ENCODE measurements at places on chromosomes 4 and X.
A peak's percentile ranks its signal among the peaks of the same experiment; 100 is the strongest.

- DNase-seq: no peak
Observed at GRCh38 chr4:169698331-169698730, 59.4 kb downstream of the HPF1 start.

DNA sequence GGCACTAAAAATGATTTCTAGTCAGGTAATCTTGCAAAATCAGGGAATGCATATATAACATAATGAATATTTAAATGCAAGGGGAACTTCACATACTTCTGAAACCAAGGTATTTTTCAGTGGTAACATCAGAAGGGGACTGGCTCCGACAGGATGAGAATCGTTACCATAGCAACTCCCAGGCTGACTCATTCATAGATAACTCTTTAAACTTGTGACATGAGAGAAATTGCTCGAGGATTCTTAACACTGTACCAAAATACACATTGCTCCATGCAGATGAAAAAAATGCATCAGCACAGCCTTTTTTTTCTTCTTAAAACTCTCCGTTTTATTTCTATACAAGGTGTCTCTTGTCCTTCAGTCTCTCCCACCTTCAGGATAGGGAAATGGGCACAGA is 114.3 kb downstream of the GABRB1 start:
- DNase-seq: peak; percentile 76

GRCh38 chr4:14566518-14566917 is 435.8 kb upstream of the CPEB2 start:
- DNase-seq: no peak

GRCh38 chr4:149980941-149981340 is 97.3 kb upstream of the DCLK2 start:
- DNase-seq: peak; percentile 30

DNA sequence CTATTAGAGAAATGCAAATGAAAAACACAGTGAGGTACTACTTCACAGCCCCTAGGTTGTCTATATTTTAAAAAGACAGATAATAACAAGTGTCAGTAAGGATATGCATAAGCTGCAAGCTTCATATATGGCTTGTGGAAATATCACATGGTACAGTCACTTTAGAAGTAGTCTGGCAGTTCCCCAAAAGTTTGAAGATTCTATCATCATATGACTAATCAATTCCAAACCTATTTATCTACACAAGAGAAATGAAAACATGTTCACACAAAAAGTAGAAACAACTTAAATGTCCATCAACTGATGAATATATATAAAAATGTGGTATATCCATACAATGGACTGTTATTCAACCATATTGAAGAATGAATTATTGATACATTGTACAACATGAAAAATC is 185.8 kb upstream of the STK26 start:
- no peak for DNase-seq

- no peak for DNase-seq
Observed at GRCh38 chr4:61619528-61619927, 419.4 kb downstream of the ADGRL3 start.

- no peak for DNase-seq
Observed at GRCh38 chrX:153853180-153853901, 23.0 kb upstream of the PDZD4 start.

DNA sequence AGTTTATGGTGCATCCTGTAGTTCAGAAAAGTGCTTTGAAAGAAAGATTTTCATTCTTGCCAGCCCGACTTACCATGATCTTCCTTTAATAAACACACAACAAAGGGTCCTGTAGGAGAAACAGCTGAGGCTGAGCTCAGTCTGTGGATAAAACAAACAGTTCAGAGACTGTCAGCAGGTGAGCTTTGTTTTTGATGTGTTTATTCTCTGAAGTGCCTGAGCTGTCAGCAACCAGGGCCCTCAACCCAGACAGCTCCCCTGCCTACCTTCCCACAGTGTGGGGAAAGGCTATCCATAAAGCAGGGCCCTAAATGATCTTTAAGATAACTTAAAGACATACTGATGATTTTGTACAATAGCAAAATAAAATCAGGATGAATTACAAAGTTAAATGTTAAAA is 459.2 kb upstream of the GALNT7 start:
- no peak for DNase-seq

GRCh38 chrX:111645607-111646006 is 35.4 kb upstream of the ALG13 start:
- no peak for DNase-seq

- no peak for DNase-seq
Observed at GRCh38 chr4:1575418-1576303, 108.5 kb downstream of the FAM53A start.

DNA sequence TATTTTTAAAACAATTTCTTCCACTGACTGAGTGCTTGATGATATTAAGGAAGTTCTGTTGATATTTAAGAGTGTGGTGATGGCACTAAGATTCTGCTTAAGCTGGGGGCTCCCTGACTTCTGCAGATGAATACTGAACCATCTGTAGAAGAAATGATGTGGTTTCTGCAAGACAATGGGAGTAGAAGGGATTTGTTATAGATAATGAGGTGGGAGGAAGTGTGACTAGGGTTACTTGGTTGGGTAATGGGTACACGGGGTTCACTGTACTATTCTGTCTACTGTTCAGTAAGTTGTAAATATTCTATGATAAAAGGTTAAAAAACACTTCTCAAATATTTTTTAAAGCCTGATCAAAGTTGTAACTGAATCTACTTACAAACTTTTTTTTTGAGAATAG is 60.9 kb upstream of the TXK start:
- no peak for DNase-seq

- DNase-seq: peak; percentile 3
Observed at GRCh38 chr4:173642509-173642908, 112.5 kb upstream of the HAND2 start.

DNA sequence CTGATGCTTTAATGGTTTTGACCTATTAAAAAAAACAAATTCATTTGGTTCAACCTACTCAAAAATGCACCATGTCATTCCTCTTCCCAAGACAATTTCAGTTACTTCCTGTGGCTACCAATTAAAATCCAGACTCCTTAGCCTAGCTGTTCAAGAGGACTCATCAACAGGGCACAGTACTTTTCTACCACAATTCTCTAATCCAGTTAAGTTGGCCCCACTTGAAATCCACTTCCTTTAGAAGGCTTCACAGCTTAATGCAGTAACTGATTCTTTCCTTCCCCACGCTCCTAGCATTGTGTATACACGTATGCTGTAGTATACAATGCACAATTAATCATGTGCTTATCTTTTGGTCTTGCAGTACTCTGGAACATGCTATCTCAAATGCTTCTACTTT is 129.8 kb downstream of the UGT8 start:
- no peak for DNase-seq

DNA sequence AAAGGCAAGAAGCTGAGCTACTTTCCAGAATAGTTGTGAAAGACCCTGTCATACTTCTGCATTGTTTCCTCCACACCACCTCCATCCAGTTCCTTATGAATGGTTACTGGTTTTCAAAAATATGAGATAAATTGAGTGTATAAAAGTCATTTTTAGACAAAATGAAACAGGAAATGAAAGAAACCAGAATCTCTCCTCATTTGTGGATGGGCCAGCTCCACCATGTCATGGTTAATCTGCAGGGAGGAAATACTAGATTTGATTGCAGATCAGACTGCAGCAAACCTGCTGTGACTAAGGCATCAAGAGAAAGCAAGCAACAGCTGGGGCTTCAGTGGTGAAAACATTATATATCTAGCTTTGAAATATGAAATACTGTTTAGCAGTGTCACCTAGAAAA is 23.8 kb downstream of the F9 start:
- DNase-seq: no peak

DNA sequence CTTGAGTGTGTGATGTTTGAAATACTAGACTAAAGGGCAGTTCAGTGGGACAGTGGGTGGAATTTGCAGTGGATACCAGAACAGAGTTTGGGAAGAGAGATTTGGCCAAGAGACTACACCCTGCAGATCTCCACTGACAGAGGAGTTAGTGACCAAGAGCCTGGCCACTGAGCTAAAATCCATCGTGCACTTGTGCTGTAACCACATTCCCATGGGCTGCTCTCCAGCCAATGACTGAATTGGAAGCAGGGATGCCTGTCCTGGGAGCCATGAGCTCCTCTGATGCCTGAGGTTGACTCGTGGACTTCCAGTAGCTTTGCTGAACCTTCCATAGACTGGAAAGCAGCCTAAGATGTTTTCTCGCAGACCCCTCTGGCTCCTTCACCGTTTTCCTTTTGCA is 296.1 kb downstream of the TRIML1 start:
- DNase-seq: no peak

DNA sequence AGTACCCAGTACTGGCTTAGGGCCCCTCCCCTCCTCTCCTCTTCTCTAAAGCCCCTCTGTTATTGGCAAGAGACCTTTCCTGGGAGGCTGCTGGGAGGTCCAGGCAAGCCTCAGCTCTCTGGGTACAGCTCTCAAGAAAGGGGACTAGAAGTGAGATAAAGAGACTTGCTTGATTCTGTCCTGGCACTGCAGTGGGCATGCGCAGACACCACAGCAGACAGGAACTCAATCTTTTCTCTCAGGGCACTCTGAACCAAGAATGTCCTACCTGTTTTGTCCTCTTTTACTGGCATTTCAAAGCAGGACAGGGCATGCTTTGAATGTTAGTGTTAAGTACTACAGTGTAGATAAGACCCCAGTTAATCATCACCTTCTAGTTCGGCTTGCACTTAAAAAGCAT is 74.9 kb downstream of the NYX start:
- no peak for DNase-seq

DNA sequence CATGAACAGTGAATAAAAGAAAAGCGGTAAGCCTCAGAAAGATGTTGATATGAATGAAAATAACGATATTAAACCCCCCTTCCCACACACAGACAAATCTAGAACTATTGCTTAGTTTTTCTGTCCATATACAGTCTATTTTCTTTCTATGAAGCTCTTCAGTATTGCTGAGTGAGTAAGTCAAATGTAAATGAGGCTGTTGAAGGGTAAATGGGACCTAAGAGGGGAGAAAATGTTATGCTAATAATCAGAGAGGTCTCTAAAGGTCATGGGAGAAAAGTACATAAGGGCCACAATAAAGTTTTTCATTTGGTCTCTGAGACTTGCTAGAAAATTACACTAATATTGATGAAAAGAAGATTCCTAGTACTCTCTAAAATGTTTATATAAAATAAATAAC is 56.2 kb downstream of the PABPC4L start:
- no peak for DNase-seq

GRCh38 chr4:159946983-159947615 is 844.2 kb downstream of the RAPGEF2 start:
- DNase-seq: peak; percentile 54

DNA sequence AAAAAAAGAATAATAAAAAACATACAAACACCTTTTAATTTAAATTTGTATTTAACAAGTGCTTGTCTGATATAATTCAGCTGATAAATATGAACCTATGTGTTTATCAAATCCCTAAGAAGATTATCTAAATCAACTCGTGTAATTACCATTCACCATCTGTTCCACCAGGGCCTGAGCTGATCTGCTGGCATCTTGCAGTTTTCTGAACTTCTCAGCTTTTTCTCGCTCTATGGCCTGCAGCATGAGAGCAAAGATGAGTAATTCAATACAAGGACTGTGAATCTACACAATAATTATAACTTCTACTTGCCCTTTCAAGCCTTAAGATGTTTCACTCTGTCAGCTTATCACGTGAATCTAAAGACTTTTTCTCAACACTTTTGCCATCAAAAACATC is 709.7 kb downstream of the DMD start:
- no peak for DNase-seq

DNA sequence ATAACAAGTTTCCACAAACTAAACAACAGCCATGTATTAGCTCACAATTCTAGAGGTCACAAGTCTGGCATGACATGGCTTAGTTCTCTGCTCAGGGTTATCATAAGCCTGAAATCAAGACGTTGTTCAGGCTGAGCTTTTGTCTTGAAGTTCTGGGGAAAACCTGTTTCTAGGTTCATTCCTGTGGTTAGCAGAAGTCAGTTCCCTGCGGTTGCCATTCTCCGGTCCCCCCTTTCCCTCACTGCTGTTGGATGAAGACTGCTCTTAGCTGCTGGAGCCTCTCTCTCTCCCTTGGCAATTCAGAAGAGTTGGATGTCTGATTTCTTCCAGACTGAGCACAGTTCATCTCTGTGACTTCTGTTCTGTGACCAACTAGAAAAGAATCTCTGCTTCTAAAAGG is 962.6 kb downstream of the PCDH7 start:
- DNase-seq: no peak

GRCh38 chr4:1682860-1683259 is 1.3 kb downstream of the FAM53A start:
- no peak for DNase-seq

DNA sequence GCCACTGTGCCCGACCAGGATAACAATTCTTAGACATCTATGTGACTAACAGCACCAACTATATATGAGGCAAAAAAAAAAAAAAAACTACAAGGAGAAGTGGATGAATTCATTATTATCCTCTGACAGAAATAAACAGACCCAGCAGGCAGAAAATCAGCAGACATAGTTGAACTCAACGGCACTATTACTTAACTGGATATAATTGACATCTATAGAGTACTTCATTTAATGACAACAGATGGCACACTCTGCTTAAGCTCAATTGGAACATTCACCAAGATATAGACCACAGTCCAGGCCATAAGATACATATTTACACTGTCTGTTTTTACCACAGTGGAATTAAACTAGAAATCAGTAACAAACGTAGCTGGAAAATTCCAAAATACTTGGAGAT is 13.3 kb downstream of the CLDN22 start:
- no peak for DNase-seq

GRCh38 chrX:55484948-55485347 is 4.7 kb downstream of the USP51 start:
- DNase-seq: no peak

DNA sequence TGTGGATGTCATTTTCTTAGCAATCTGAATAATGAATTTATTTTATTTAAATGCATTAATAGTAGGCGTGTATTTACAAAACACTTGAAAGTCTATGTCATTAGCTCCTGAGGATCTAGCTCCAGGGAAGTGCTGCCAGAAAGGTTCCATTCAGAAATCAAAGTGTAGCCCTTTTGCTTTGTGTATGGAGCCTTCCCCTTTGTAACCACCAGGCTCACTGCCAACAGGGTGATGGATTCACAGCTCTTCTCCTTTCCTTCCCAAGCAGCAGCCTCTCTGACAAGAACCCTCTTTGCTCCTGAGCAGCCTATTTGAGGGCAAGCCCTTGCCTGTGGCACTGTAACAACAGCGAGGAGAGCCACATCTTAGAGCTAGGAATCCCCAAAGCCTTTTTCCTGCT is 286.0 kb upstream of the RASGEF1B start:
- DNase-seq: no peak

GRCh38 chr4:125735102-125735501 is 420.3 kb downstream of the FAT4 start:
- DNase-seq: no peak

GRCh38 chrX:148536961-148537360 is 36.5 kb downstream of the AFF2 start:
- DNase-seq: no peak
